ENCODE measurements at places on chromosomes 5 and 9.

DNA sequence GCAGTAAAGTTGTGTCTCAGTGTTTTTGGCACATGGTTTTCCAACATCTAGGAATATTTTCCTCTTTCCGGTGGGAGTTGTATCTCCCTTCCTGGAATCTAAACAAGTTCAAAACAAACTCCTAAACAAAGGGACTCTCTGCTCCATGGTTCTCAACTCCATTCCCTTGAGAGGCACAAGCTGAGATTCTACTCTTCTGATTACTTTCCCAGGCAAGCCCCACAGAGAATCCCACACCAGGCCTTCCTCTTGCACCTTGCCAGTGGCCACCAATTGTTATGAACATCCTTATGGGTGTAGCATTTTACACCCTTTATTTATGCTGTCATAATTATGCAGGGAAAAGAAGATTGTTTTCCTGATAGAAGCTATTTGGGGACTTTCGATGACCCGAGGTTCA lies 25.8 kb upstream of the SH3TC2 start:
- peaks cover 12% of the 10 kb centered on the region for H3K4me1 ChIP-seq
- H3K27me3 ChIP-seq, result peaks cover 8% of the 10 kb centered on the region
- peaks cover 3% of the 10 kb centered on the region for H3K36me3 ChIP-seq
- H3K4me3 ChIP-seq, result no peak overlapping the region
- no peak overlapping the region for H3K27ac ChIP-seq
- DNase-seq, result no peak

DNA sequence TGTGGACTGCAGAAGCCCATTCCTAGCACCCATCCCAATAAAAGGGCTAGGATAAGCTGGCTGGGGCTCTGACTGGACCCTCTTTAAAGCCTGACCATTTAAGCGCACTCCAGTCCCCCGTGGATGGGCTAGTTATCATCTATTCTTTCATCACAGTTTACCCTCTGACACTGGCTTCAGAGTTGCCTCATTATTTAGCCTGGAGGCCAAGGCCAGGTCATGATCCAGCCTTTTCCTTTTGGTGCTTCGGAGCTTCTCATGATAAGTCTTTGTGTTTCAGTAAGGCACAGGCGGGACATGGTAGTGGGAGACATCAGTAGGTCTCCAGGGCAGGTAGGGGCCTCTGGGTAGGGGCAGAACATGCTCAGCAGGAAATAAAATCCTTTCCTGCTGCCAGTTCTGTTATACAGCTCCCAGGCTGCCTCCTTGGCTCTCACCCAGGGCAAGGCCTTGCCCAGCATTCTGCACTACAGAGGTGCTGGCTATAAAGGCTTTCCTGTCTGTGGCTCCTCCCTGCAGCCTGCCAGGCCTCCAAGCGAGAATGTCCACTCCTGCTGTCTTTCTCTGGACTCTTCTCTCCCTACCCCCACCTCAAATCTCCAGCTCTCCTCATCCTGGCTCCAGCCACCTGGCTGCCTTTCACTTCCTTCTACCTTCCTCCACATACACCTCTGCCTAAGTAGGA lies 128.8 kb downstream of the FSTL4 start:
- peaks cover 19% of the 10 kb centered on the region for H3K4me1 ChIP-seq
- no peak overlapping the region for H3K27ac ChIP-seq
- DNase-seq, result no peak

DNA sequence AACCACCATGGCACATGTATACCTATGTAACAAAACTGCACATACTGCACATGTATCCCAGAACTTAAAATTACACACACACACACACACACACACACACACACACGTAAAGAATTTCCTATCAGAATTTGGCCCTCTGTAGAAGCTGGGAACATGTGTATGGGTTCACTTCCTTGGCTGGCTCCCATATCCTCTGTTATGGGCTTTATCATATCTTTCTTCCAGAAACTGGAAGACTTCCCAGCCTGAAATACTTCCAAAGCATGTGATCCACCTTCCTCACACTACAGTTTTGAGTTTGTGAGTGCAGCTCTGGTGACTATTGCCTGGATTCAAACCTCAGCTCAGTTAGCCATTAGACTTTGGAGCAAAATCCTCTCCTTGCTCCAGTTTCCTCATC lies 78.6 kb upstream of the GDNF start:
- H3K36me3 ChIP-seq, result no peaks in the 10 kb centered on the region
- peaks cover 38% of the 10 kb centered on the region for H3K27me3 ChIP-seq
- no peaks in the 10 kb centered on the region for H3K4me1 ChIP-seq
- no peak for DNase-seq
- H3K4me3 ChIP-seq, result no peak overlapping the region

DNA sequence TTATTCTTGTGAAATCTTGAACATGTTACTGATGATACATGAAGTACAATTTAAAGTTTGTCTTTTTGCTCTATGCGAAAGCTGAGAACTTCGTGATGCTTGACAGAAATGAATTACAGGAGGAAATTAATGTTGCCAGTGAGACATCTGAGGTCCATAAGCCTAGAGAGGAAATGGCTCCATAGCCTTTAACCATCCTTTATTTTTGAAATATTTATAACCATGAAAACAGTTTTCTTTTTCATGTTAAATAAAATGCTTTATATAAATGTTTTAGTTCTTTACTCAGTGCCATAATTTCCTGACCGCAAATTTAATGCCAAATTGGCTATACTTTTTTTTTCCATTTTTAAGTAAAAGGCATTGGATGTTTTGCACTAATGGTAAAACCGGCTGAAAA lies 29.1 kb downstream of the F2RL2 start:
- no peak overlapping the region for H3K4me3 ChIP-seq
- DNase-seq, result no peak
- H3K27ac ChIP-seq, result no peak overlapping the region
- no peaks in the 10 kb centered on the region for H3K4me1 ChIP-seq

- H3K4me1 ChIP-seq, result peaks cover 6% of the 10 kb centered on the region
- no peak overlapping the region for H3K4me3 ChIP-seq
- DNase-seq, result no peak
Observed at GRCh38 chr5:154296525-154297159, 106.1 kb downstream of the GALNT10 start.

- no peak overlapping the region for H3K4me3 ChIP-seq
- peak overlapping the region; percentile 89 for H3K27ac ChIP-seq
- H3K36me3 ChIP-seq, result peaks cover 2% of the 10 kb centered on the region
- H3K27me3 ChIP-seq, result no peaks in the 10 kb centered on the region
- DNase-seq, result no peak
- H3K4me1 ChIP-seq, result peaks cover 21% of the 10 kb centered on the region
Observed at GRCh38 chr9:112447283-112447761, 39.3 kb upstream of the KIAA1958 start.

DNA sequence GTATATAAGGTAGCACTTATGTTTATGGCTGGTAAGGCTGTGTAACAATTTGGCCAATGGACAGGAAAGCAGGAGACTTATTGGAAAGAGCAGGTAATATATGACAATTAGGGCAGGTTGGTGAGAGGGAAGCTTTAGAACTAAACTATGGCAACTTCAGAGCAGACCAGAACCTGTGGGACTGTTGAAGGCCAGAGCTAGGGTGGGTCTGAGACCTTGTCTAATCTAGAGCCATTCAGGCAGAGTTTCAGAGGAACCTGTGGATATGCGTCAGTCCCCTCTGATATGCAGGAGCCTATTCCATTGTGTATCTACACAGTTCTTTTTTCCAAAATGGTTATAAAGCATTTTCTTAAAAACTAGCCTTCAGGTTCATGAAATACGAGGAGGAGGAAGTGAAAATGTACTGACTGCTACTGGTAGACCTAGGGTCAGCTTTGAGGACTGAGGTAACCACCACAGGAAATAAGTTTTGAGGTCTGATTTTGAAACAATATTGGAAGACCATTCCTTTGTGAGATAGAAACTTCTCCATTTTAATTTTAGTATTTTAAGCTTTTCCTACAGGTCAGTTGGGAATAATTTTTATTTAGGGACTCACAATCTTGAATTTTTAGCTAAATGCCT lies 37.6 kb downstream of the ELL2 start:
- H3K27ac ChIP-seq, result no peak overlapping the region
- no peak overlapping the region for H3K4me3 ChIP-seq
- H3K4me1 ChIP-seq, result peaks cover 4% of the 10 kb centered on the region
- H3K27me3 ChIP-seq, result no peaks in the 10 kb centered on the region

DNA sequence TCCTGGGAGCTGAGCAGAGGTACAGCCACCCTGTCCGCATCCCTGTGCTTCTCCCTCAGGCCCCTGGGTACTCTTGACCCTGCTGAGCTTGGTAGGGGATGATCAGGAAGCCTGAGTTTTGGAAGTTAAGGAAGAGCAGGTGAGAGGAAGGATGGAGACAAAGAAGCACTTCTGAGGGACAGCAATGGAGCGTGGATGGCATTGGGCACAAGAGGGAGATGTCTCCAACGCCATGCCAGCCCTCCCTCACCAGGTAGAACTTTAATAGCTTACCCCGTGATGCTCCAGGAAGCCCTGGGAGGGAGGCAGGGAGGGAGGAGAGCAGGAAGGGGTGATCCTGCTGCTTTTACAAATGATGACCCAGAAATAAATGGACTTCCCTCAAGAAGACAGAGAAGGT lies 29.9 kb upstream of the SMU1 start:
- H3K27me3 ChIP-seq, result no peaks in the 10 kb centered on the region
- peak overlapping the region; percentile 48 for H3K27ac ChIP-seq
- H3K4me1 ChIP-seq, result peaks cover 38% of the 10 kb centered on the region
- no peak for DNase-seq
- H3K4me3 ChIP-seq, result no peak overlapping the region

DNA sequence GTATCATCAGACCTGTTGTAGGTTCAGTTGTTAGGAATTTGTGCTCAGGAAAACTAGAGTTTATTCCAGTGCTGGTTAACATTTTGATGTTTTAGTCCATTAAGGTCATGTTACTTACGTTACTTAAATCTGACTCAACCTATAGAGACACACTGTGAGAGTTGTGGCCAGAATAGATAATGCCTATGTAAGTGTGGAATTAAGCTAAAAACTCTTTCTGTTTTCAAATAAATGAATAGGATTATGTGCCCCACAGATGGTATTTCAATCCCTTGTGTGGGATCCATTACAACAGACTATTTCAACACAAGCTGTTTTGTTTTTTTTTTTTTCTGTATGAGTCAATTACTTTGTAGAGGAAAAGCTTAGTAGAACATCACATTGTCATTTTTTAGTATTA lies 68.1 kb downstream of the MEGF10 start:
- H3K27ac ChIP-seq, result no peak overlapping the region
- no peak for DNase-seq
- H3K27me3 ChIP-seq, result peaks cover 7% of the 10 kb centered on the region

DNA sequence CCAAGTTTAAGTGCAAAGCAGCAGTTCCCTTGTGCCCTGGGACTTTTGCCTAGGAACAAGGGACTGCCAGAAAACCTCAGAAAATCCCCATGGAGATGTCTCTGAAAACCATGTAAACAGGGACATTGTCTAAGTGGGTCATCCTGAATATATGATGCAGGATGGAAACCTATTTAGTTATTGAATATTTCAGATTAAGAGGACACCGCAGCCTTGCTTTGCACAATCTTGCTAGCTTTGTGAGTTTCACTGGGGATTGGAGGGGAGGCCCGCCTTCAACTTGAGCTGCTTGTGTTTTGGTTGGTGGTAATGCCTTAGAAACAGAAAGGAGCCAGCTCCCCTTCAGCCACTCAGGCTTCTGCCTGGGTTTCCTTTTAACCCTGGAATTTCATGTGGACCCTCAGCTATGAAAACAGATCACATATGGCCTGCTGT lies 112.8 kb downstream of the C9orf152 start:
- H3K36me3 ChIP-seq, result no peaks in the 10 kb centered on the region
- H3K27me3 ChIP-seq, result no peaks in the 10 kb centered on the region
- peaks cover 25% of the 10 kb centered on the region for H3K4me1 ChIP-seq

DNA sequence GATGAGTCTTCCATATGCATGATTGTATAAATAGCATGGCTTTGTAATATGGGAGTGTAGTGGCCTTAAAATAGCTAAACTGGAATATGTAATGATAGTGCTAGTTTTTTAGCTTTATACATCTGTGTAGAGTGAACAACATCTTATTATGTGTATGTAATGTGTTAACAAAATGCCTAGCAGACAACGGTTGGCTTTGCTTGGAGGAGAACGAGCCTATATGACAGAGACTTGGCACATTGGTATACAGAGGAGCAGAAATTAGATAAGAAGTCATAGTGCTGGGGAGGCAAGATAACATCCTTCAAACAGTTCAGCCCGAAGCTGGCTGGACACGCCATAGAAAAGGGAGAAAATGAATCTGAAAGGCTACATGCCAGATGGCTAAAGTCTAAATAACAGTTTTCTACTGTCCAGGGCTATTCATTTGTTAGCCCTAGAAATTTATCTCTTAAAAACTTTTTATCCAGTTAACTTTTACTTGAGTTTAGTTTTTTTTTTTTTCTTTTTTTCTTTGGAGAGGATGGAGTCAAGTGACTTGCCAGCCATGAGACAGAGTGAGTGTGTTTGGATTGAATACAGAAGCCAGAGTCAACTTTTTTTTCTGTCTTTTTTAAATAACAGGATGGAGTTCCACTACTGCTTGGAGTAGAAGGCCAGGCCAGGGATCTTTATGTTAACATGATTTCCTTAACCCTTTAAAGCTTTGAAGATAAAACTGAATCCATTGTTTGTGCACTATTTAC lies 214.4 kb upstream of the ACTBL2 start:
- H3K4me1 ChIP-seq, result peaks cover 46% of the 10 kb centered on the region
- peak overlapping the region; percentile 66 for H3K27ac ChIP-seq
- H3K36me3 ChIP-seq, result no peaks in the 10 kb centered on the region
- H3K27me3 ChIP-seq, result no peaks in the 10 kb centered on the region
- H3K4me3 ChIP-seq, result no peak overlapping the region
- no peak for DNase-seq

DNA sequence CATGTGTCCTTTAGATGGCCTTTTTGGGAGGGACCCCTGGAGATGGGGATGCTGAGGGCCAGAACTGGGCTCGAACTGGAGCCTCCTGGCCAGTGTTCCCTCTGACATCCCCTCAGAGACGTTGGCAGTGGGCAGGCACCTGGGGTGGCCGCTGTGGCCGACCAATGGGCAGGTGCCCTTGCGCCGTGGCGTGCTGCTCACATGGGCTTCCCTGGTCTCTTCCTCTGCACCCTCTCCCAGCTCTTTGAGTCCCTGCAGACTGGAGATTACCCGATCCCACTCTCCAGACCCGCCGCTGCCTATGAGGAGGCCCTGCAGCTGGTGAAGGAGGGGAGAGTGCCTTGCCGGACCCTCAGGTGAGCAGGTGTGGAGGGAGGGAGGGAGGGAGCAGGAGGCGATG lies 19.9 kb upstream of the DOLPP1 start:
- H3K36me3 ChIP-seq, result peaks cover 19% of the 10 kb centered on the region
- no peaks in the 10 kb centered on the region for H3K27me3 ChIP-seq
- H3K4me1 ChIP-seq, result no peaks in the 10 kb centered on the region
- H3K4me3 ChIP-seq, result no peak overlapping the region
- no peak overlapping the region for H3K27ac ChIP-seq
- DNase-seq, result no peak

DNA sequence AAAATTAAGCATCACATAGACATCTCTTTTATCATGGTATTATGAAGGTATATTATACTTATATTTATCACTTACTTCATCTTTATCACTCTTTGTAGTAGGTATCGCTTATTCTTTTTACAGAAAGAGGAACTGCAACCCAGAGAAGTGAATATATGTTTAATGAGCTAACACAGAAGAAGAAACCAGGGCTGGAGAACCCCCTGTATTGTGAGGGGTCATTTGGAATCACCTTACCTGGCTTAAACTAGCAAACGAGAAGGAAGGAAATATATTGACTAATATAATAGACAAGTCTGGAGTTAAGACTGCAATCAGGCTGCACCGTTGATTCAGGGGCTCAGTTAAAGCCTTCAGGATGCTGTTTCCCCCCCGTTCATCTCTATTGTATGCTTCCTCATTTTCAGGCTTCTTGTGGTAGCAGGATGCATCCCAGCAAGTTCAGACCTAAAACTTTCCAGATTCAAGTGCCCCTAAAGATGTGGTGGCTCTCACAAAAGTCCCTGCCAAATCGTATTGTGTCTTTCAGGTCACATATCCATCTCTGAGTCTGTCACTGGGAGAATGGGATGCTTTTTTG lies 146.4 kb downstream of the GCNT1 start:
- H3K4me1 ChIP-seq, result peaks cover under 1% of the 10 kb centered on the region
- no peak for DNase-seq
- no peak overlapping the region for H3K27ac ChIP-seq
- H3K27me3 ChIP-seq, result peaks cover 11% of the 10 kb centered on the region
- no peaks in the 10 kb centered on the region for H3K36me3 ChIP-seq
